ENCODE measurements at places on chromosomes 3 and 15.
A peak's percentile ranks its signal among the peaks of the same experiment; 100 is the strongest.

- no peak for DNase-seq
- no peaks in the 10 kb centered on the region for H3K27me3 ChIP-seq
- H3K36me3 ChIP-seq, result no peaks in the 10 kb centered on the region
- no peak overlapping the region for H3K4me3 ChIP-seq
- H3K4me1 ChIP-seq, result no peaks in the 10 kb centered on the region
- H3K27ac ChIP-seq, result no peak overlapping the region
These were observed 453.1 kb downstream of the GBE1 start for GRCh38 chr3:81308306-81308705.

GRCh38 chr3:189210251-189210770, 38.5 kb downstream of the TPRG1 start:
- no peak overlapping the region for H3K4me3 ChIP-seq
- no peak for DNase-seq
- H3K27me3 ChIP-seq, result no peaks in the 10 kb centered on the region
- H3K4me1 ChIP-seq, result no peaks in the 10 kb centered on the region
- H3K27ac ChIP-seq, result no peak overlapping the region
- H3K36me3 ChIP-seq, result no peaks in the 10 kb centered on the region

DNA sequence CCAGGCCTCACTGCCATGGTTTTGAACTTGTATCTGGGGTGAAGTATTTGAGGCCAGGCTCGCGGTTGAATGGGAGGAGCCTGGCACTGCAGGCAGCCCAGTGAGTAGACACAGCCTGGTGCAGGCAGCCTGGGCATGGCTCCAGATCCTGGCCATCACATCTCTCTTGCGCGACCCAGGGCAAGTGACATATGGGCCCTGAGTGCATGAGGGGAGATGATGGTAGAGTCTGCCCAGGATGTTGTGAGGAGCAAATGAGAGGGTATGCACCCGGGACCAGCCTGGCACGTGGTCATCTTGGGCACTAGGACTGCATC, 103.5 kb downstream of the TBC1D2B start:
- no peak overlapping the region for H3K4me3 ChIP-seq
- H3K27ac ChIP-seq, result no peak overlapping the region
- H3K27me3 ChIP-seq, result peaks cover 2% of the 10 kb centered on the region
- no peak for DNase-seq
- H3K36me3 ChIP-seq, result no peaks in the 10 kb centered on the region

GRCh38 chr3:159169828-159170227, 368.0 kb downstream of the MFSD1 start:
- H3K36me3 ChIP-seq, result no peaks in the 10 kb centered on the region
- no peaks in the 10 kb centered on the region for H3K27me3 ChIP-seq
- no peak overlapping the region for H3K4me3 ChIP-seq

DNA sequence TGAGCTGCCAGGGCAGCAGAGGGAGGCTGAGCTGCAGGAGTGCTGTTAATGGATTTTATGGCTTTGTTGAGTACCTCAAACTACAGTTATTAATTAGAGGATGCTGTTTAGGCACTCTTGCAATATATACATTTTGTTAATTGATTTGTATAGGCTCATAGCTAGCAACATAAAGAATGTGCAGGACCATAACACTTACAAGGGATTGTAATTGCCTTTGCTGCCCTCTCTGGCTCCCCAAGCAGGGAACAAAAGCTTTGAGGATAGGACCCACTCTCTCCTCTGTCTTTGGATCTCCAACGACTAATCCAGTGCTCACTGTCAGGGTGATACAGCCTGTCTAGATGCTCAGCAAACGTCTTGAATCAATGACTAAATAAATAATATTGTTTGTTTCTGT, 1.2 kb upstream of the CLSTN2 start:
- no peak for DNase-seq
- H3K4me3 ChIP-seq, result no peak overlapping the region
- peaks cover 57% of the 10 kb centered on the region for H3K27me3 ChIP-seq
- H3K4me1 ChIP-seq, result peaks cover 12% of the 10 kb centered on the region

DNA sequence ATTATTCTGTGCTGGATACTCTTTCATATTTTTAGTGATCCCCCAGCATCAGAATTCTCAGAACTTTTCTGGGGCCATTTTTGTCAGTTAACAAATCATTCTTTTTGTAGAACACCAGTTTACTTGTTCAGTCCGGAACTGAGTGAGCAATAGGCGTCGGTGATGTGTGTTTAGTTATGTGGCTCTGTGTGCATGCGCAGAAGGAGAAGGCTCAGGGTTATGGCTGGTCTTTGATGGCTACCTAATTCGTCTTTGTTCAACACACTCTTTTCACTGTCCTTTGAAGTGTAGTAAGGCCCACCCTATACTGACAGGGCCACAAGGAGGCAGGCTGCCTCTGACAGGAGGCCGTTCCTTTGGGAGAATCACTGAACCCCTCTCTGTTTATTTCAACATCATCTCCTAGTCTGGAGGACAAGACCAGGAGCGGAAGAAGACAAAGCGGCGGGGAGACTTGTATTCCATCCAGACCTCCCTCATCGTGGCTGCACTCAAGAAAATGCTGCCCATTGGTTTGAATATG, 158.2 kb upstream of the CHRM5 start:
- no peak for DNase-seq
- H3K27me3 ChIP-seq, result peaks cover 8% of the 10 kb centered on the region
- H3K36me3 ChIP-seq, result no peaks in the 10 kb centered on the region
- H3K27ac ChIP-seq, result no peak overlapping the region
- H3K4me1 ChIP-seq, result no peaks in the 10 kb centered on the region

DNA sequence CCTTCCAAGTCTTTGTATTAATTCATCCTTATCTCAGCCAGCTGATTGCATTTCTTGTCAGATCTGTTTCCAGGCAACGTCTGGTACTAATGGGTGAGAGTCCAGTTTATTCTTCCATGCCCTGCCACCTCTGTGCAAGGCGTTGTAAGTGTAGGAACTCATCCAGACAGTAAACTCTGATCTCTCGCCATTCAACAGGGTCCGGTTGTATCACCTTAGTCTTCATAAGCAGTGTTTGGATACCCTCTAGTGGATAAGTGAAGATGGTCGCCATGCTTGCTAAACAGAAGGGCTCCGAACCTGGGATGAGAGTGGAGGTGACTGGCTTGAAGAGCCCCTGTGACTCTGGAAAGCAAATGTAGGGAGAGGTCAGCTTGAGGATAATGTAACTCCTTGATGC, 51.6 kb upstream of the CMTM7 start:
- DNase-seq, result no peak
- H3K27me3 ChIP-seq, result no peaks in the 10 kb centered on the region
- H3K36me3 ChIP-seq, result no peaks in the 10 kb centered on the region
- peaks cover 5% of the 10 kb centered on the region for H3K4me1 ChIP-seq
- no peak overlapping the region for H3K27ac ChIP-seq
- no peak overlapping the region for H3K4me3 ChIP-seq

DNA sequence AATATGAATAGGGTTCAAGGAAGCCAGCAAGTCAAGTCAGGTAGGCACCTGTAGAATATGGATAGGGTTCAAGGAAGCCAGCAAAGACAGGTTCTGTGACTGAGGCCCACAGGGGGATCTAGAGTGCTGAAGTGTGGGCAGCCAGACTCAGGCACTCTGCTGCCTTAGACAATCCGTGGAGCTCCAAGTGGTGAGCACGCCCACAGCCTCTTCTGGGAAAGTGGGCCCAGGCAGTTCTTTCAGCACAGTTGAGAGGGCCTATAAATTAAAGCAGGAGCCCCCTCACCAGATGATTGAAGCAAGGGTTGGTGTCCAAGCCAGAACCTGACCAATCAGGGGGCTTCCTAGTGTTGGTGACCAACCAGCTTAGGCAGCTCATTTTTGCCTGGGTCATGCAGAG, 51.0 kb downstream of the ANP32A start:
- H3K4me3 ChIP-seq, result no peak overlapping the region
- H3K27ac ChIP-seq, result no peak overlapping the region
- no peaks in the 10 kb centered on the region for H3K36me3 ChIP-seq
- peaks cover 16% of the 10 kb centered on the region for H3K27me3 ChIP-seq
- no peaks in the 10 kb centered on the region for H3K4me1 ChIP-seq
- no peak for DNase-seq

GRCh38 chr15:94596707-94597106, 365.3 kb downstream of the MCTP2 start:
- H3K4me1 ChIP-seq, result no peaks in the 10 kb centered on the region
- no peak for DNase-seq
- no peak overlapping the region for H3K27ac ChIP-seq
- H3K27me3 ChIP-seq, result peaks cover 86% of the 10 kb centered on the region

DNA sequence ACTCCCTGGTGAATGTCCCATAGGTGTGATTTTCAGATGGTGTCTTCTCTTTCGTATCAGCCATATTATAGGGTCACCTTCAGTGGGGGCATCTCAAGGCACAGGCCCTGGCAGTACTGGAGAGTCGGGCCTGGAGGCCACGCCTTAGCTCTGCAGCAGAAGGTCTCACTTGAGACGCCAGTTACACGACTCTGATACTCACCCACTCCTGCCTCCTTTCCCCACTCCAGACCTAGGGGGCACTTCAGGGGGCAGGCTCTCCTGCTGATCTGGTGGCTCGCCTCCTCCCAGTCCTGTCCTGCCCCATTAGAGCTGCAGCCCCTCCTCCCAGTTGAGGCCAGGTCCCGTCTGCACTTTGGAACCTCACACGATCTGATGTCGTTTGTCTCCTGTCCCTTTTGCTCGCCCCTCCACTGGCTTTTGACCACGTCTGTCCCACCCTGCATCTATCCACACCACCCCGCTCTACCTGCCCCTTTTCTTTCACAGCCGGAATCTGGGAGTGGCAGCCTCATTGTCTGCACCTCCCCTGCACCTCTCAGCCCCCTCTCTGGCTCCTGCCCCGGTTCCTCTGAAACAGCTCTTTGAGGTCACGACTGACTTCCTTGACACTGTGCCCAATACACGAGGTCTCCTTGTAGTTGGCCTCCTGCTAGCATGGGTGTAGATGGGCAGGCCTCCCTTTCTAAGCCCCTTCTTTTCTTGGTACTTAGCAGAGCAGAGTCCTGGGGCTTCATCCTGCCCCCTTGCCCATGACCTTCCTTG, 181.9 kb downstream of the NSMCE3 start:
- no peak overlapping the region for H3K27ac ChIP-seq
- H3K36me3 ChIP-seq, result peaks cover 1% of the 10 kb centered on the region
- H3K4me3 ChIP-seq, result no peak overlapping the region
- H3K27me3 ChIP-seq, result no peaks in the 10 kb centered on the region
- no peak for DNase-seq

GRCh38 chr15:40256638-40257235, 17.9 kb downstream of the PAK6 start:
- H3K36me3 ChIP-seq, result no peaks in the 10 kb centered on the region
- H3K27ac ChIP-seq, result no peak overlapping the region
- H3K4me1 ChIP-seq, result peaks cover 13% of the 10 kb centered on the region
- DNase-seq, result peak; percentile 58

DNA sequence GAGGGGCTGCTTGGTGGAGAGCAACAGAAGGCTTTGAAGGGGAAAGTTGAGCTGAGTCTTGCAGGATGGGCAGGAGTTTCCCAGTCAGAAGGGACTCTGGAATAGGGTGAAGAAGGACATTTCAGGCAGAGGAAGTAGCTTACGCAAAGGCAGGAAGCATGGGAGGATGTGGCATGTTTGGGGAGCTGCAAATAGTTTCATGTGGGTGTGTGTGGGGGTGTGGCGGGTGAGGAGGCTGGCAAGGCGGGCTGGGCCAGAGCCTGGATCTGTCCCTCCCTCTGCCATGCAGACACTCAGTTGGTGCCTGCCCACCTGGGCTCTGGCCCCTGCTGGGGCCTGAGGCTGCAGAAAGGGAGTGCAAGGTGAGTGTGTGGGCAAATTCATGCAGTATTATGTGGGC, 10.4 kb downstream of the TEX264 start:
- no peaks in the 10 kb centered on the region for H3K27me3 ChIP-seq
- peak; percentile 82 for DNase-seq
- H3K36me3 ChIP-seq, result peaks cover 33% of the 10 kb centered on the region
- peaks cover 91% of the 10 kb centered on the region for H3K4me1 ChIP-seq
- peak overlapping the region; percentile 91 for H3K27ac ChIP-seq
- peak overlapping the region; percentile 69 for H3K4me3 ChIP-seq

GRCh38 chr3:151878465-151878864, 5.0 kb downstream of the SUCNR1 start:
- peaks cover 19% of the 10 kb centered on the region for H3K27me3 ChIP-seq
- no peak overlapping the region for H3K4me3 ChIP-seq
- H3K27ac ChIP-seq, result no peak overlapping the region
- H3K4me1 ChIP-seq, result peaks cover 9% of the 10 kb centered on the region
- H3K36me3 ChIP-seq, result no peaks in the 10 kb centered on the region

- H3K4me1 ChIP-seq, result peaks cover 7% of the 10 kb centered on the region
- H3K27ac ChIP-seq, result no peak overlapping the region
- no peak for DNase-seq
- H3K4me3 ChIP-seq, result no peak overlapping the region
- no peaks in the 10 kb centered on the region for H3K27me3 ChIP-seq
These were observed 13.4 kb downstream of the HACD2 start for GRCh38 chr3:123571264-123571972.

GRCh38 chr3:127233371-127233770, 40.4 kb downstream of the PRR23E start:
- no peak overlapping the region for H3K4me3 ChIP-seq
- peaks cover 5% of the 10 kb centered on the region for H3K4me1 ChIP-seq
- H3K36me3 ChIP-seq, result peaks cover 3% of the 10 kb centered on the region
- peaks cover 9% of the 10 kb centered on the region for H3K27me3 ChIP-seq

DNA sequence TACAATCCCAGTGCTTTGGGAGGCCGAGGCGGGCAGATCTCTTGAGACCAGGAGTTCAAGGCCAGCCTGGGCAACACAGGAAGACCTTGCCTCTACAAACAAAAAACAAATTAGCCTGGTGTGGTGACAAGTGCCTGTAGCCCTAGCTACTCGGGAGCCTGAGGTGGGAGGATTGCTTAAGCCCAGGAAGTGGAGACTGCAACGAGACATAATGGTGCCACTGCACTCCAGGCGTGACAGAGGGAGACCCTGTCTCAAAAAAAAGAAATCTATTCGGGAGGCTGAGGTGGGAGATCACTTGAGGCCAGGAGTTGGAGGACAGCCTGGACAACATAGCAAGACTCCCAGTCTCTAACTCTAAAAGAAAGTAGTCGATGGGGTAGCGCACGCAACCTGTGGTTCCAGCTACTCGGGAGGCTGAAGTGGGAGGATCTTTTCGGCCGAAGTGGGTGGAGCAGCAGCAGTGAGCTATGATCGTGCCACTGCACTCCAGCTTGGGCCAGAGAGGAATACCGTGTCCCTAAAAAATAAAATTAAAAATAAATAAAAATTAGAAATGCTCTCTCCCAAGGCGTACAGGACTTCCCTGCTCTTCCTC, 775 bp downstream of the C3orf33 start:
- H3K4me3 ChIP-seq, result peak overlapping the region; percentile 83
- peak overlapping the region; percentile 76 for H3K27ac ChIP-seq
- peaks cover 9% of the 10 kb centered on the region for H3K27me3 ChIP-seq
- peaks cover 6% of the 10 kb centered on the region for H3K36me3 ChIP-seq

DNA sequence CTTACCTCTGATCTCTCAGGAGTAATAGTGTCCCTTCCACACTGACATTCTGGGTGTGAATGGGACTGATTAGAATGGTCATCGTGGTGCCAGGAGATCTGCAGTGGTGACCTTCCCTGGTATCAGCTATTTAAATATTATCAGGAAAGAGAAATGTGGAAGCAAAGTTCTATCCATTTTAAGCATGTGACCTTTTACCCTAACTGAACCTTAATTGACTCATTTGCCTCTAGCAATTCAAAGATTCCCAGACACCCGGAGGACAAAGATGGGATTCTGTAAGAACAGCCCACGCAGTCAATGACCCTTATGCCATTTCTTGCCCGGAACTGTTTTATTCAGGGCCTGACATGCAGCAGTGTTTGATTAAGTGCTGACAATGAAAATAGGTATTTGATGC, 10.3 kb downstream of the LIPC start:
- peaks cover 28% of the 10 kb centered on the region for H3K4me1 ChIP-seq
- H3K36me3 ChIP-seq, result peaks cover 2% of the 10 kb centered on the region
- H3K27ac ChIP-seq, result no peak overlapping the region

GRCh38 chr3:171379281-171379680, 80.9 kb downstream of the TNIK start:
- H3K27me3 ChIP-seq, result no peaks in the 10 kb centered on the region
- no peak overlapping the region for H3K27ac ChIP-seq
- DNase-seq, result no peak
- H3K4me1 ChIP-seq, result peaks cover 14% of the 10 kb centered on the region
- H3K36me3 ChIP-seq, result peaks cover 5% of the 10 kb centered on the region
- no peak overlapping the region for H3K4me3 ChIP-seq
